Iris pigment epithelial cell (primary cell): ENCODE measurements at places on chromosomes 2 and 18.

DNA sequence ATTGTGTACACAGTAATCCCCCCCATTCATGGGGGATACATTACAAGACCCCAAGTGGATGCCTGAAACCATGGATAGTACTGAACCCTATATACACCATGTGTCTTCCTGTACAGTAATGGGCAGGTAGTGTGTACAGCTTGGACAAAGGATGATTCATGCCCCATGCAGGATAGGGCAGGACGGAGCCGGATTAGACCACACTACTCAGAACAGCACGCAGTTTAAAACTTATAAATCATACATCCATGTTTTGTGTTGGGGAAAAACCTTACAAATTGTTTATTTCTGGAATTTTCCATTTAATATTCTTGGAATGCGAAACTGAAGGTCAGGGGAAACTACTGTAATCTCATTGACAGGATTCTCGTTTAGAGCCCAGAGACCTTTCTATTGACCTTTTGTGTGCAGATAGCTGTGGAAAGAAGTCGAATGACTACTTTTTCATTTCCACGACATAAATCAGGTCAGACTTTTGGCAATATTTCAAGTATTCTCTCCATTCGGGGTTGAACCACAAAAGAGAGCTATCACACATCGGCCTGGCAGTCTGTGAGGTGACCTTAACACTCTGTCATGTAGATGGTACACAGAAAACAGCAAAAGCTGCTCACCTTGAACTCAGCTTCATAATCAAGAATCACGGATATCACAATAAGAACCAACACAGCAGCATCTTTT is 9.9 kb upstream of the YPEL5 start:
- peak; percentile 20 for DNase-seq

GRCh38 chr2:135063210-135063609 is 11.1 kb downstream of the RAB3GAP1 start:
- DNase-seq: peak; percentile 31

DNA sequence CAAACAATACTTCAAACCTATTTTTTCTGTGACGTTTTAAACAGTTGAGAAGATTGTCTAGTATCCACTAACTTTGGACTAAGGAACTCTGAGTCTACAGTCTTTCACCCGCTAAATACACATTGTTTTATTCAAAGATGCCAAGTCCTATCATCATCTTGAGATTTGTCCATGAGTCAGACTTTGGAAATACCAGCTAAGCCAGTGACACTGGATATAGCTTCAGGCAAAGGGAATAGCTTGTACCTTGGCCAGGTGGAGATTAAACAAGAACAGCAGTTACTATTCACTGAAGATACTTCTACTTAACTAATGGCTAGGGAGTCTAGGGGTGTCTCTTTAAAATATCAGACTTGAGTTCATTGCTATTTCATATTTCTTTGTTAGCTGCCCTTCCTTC is 137.5 kb downstream of the COMMD1 start:
- DNase-seq: peak; percentile 16

DNA sequence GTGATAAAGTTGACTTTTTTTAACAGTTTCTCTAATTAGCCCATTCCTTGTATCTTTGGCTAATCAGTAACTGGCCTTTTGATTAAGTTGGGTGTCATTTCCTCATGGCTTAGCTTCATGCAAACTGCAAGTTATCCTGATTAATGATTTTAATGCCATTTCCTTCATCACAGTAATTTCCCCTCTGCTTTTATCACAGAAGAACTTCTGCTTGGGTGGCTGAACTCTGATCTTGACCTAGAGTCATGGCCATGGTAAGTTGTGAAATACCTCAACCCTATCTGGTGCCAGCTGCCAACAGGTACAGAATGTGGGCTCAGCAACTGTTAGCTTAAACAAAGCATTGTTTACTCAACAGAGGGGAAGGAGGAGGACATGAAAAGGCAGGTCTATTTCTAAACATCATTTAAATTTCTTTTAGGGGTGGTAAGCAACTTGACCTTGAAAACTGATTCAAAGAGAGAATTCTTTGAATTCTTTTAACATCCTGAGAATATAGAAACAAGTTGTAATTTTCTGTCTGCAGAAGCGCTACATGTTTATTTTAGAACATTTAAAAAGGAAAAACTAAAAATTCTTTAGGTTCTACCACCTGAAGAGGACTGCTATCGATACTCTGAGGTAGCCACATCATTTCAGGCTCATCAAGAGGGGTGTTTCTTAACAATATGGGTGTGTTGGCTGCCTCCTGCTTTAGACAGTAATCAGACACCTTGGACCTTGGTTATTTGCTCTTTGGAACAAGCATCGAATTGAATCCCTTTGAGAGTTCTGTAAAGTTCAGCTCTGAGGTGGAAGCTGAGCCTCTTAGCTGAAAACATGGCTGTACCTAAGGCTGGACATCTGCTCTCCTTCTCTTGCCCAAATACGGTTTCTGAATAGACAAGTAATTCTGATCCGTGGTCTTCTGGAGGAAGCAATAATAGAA is 39.7 kb downstream of the ANXA4 start:
- no peak for DNase-seq

DNA sequence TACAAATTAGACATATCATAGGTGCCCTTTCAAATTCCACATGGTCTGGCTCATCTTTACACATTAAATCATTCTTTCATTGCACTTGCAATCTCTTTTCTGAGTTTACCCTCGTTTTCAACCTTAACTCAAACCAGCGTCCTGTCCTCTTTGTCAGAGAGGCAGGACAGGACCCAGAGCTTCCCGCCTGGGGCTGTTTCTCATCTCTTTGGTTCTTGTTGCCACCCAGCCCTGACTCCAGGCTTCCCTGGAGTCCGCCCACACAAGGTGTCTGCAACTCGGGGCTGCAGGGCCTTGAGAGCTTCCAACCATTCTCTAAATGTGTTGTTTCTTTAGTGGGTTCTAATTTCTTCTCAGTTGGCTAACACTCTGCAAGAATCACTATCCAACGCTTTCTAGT is 24.4 kb downstream of the RBMS1 start:
- DNase-seq: no peak

- no peak for DNase-seq
These were observed 29.9 kb downstream of the SESTD1 start for GRCh38 chr2:179234658-179235240.

GRCh38 chr2:160741815-160742214 is 248.2 kb upstream of the RBMS1 start:
- no peak for DNase-seq

DNA sequence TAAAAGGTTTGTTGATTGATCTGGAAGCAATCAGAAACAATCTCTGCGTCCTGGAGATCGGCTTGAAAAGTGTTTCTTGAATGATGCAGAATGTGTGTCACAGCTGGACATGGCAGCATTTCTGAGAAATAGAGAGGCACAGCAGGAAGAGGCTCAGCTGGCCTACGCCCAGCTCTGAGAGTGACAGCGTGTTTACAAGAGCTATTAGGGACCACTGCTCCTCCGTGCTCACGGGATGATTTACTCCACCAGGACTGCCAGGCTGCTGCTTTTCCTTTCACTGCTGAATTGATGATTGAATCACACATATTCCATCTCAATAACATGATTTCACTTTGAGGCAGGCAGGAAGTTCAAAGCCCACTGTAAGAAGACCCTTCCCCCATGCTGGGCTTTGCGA is 62.8 kb downstream of the GALNT14 start:
- no peak for DNase-seq
